ENCODE measurements at places on chromosomes 12 and 14.

GRCh38 chr12:117139025-117139717, 40.0 kb upstream of the TESC start:
- DNase-seq, result no peak

GRCh38 chr12:64218597-64218996, 3.5 kb downstream of the KICS2 start:
- DNase-seq, result no peak

DNA sequence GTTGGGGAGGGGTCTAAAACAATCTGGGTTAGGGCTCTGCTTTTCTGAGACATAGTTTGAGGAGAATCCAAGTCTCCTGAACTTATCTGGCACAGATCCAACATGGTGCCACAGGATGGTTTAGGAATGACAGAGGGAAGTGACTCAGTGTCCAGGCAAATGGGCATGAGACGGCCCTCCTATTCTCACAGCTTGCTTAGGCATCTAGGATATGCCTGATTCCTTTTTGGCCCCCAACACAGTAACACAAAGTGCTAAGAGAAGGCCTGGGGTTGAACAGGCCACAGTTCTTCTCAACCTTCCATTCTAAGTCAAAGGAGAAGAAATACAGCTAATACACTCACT, 117.7 kb downstream of the ZFP36L1 start:
- no peak for DNase-seq

- no peak for DNase-seq
These were observed 29.6 kb upstream of the SPPL3 start for GRCh38 chr12:120933786-120934185.

DNA sequence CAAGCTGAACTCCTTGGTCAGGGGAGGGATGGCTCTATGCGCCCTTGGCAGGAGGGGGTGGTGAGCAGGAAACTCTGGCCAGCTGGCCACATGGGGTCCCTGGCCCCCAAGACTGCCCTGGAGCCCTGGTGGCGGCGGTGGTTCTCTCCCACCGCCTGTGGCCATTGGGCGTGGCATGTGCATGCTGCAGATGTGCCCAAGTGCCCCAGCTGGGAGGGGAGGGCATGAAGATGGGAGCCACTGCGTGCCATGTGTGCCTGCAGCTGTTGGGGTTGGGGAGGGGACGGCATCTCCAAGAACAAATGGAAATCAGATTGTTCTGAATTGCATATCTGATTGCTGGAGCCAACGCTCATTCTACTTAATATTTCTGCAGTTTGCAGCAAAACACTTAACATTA, 115.7 kb upstream of the IGF1 start:
- DNase-seq, result no peak

DNA sequence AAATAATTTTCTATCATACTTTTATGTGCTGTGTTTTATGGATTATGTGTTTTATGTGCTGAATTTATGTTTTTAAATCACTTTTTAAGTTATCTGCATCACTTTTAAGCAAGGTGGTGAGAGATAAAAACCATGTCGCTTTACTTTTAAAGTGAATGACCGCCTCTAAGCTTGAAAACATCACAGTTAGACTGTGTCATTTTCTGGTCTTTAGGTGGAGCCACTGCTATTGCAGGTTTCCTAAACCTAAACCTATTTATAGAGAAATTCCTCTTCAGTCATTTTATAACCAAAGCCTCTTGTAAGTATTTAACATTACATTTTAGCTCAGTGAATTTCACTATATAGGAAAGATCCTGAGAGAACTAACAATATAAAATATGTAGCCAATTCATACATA, 21.0 kb upstream of the MDM2 start:
- no peak for DNase-seq

DNA sequence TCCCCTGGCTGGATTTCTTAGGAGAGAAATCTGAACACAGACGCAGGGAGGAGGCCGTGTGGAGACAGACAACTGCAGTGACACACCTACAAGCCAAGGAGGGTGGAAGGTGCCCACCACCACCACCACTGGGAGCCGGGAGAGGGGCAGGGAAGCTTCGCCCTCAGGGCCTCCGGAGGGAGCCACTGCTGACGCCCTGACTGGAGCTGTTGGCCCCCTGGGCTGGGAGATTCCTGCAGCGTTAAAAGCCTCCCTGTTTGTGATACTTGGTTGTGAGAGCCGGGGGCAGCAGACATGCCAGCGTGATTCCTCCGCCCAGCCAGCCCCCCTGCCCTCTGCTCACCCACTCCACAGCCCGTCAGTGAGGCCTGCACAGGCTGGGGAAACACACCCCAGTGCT, 72.0 kb downstream of the CHGA start:
- DNase-seq, result no peak

- peak; percentile 29 for DNase-seq
These were observed at the start of gene INSM2 for GRCh38 chr14:35533357-35534207. INSM2 (plus strand) TSS chr14:35534164; CDS start chr14:35534253, 89 bp downstream.

- no peak for DNase-seq
These were observed 135.6 kb downstream of the ESR2 start for GRCh38 chr14:64158608-64159007.

- no peak for DNase-seq
These were observed 51.3 kb downstream of the KLRG1 start for GRCh38 chr12:9040484-9041186.

- no peak for DNase-seq
These were observed 38.9 kb downstream of the RASSF8 start for GRCh38 chr12:25997201-25997963.
